ENCODE measurements at places on chromosomes 7 and 10. TPM values are rescaled to one million over a fixed set of nuclear protein-coding genes. Genes with fewer than 3 reads are reported as not detected.

ERCC6 gene
- total RNA-seq, result 27.0 TPM

LIPN gene
- total RNA-seq, result not detected

TAS2R4 gene
- 0.92 TPM for total RNA-seq

CDC14C gene
- total RNA-seq, result not detected

NUDT5 gene
- total RNA-seq, result 119 TPM

PLEKHS1 gene
- not detected for total RNA-seq

TAS2R3 gene
- 1.0 TPM for total RNA-seq

MLXIPL gene
- total RNA-seq, result not detected

SPAM1 gene
- not detected for total RNA-seq

MMD2 gene
- not detected for total RNA-seq

NME8 gene
- not detected for total RNA-seq

SORCS1 gene
- total RNA-seq, result not detected

PIK3CG gene
- 25.3 TPM for total RNA-seq

GDF10 gene
- 0.18 TPM for total RNA-seq

EN2 gene
- not detected for total RNA-seq

LRIT1 gene
- not detected for total RNA-seq

SPDYE2 gene
- not detected for total RNA-seq

HPSE2 gene
- total RNA-seq, result 0.07 TPM

CPN1 gene
- total RNA-seq, result not detected

NCAPG2 gene
- 75.5 TPM for total RNA-seq

GTPBP10 gene
- total RNA-seq, result 43.3 TPM

RGS10 gene
- total RNA-seq, result 127 TPM

PAPOLB gene
- not detected for total RNA-seq

SUN3 gene
- not detected for total RNA-seq

TAF6 gene
- 82.3 TPM for total RNA-seq

EPDR1 gene
- total RNA-seq, result 1.1 TPM

ENO4 gene
- total RNA-seq, result not detected
